ENCODE measurements at places on chromosomes 3 and 15.
A peak's percentile ranks its signal among the peaks of the same experiment; 100 is the strongest.

DNA sequence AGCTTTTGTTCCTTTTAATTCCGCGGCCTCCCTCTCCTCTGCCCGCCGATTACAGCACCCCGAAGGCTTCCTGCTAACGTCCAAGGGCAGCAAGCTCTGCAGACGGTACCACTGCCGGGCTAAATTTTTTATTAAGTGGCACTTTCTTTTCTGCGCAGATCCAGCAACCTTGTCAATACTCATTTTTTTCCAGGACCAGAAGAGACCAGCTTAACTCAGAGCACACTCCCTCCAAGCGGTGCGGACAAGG lies 542 bp upstream of the MEIS2 start:
- DNase-seq = no peak

DNA sequence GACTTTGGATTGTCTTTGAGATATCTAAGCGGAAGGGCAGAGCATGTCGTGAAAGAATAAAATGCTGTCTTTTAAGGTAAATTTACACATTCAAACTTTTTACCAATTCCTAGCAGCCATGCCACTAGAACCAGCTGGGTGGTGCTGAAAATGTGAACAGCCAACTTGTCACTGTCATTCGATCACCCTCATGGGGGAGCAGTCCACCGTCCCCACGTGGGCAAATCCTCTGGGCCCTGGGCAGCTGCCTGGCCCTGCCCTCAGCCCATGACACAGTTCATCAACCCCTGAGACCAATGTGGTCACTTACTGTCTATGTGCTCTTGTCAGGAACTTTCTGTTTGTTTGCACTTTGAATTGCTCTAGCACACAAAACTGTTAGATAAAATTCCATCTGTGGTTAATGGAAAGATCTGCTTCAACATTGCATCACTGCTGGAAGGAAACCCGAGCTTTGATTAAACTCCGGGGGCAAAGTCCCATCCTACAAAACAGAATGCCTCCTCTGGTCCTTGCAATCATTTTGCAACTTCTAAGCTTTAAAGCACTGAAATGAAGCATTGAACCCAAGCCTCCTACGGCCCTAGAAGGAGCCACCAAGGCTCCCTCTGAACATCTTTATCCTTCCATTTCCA lies 50.1 kb downstream of the PCSK6 start:
- DNase-seq = no peak

DNA sequence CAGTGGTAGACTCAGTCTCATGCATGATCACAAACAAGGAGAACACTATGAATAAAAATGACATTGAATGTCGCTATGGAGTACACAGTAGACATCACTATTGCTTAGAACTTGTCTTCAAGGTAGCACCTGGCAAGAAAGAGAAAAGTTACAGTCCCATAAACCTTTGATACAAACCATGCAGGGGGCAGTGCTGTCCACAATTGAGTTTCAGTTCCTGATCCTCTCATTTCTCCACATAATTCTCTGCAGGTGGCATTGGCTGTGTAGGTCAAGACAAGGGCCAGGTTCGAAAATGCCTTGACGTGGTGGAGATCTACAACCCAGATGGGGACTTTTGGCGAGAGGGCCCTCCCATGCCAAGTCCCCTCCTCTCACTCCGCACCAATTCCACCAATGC lies 47.9 kb downstream of the KBTBD12 start:
- no peak for DNase-seq

DNA sequence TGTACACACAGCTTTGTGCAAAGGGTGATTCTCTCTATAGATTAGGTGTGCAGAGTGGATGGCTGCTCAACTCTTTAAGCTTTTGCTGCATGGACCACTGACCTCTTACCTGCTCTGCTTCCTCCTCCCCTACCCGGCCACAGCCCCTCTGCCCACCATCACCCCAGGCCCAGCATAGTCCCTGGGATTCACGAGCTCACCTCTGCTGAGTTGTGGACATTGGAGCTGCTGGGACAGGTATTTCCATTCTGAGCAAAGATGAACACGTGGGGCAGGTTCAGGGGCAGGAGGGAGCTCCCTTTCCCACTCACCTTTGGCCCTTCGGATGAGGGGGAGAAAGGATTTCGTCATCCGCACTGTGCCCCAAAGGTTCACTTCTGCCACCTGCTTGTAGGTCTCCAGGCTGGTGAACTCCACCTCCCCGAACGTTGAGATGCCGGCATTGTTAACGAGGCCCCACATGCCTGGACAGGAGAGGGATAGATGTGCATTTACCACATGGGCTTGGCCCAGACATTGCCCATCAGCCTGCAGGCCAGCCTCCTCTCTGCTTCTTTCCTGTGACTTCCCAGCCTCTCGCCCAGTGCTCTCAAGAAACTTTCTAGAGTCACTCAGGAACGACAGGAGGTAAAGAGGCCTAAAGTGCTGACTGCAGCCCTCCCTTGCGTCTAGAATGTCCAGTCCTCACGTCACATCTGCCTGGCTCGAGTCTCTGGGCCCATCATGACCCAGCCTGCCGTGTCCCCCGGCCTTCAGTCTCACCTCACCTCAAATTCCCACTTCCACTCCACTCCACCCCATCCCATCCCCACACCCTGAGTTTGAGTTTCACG lies 41.6 kb downstream of the BDH1 start:
- DNase-seq = no peak

DNA sequence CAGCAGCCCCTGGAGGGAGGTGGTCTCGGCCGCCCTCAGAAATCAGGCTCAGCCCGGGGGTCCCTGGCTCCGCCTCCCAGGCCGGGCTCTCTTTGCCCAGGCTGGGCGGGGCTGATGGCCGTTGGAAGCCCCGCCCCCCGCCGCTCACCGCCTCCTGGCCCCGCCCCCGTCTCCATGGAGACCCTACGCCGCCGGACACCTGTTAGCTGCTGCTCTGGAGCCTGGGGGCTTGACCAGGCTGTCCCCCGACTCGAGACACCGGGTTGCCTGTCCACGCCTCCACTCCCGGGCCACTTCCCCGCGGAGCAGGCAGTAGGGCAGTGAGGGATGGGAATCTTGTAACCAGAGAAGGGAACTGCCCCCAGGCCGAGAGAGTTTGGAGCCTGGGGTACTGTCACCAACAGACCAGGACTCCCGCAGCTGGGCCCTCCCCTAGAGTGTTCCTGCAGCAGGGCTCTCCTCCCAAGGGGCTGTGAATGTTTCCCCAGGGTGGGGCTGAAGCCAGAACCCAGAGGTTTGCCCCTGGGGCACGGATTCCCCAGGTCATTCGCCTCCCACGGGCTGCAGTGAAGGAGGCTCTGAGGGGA lies 27.8 kb upstream of the RPL32 start:
- DNase-seq = no peak

GRCh38 chr3:61250784-61251173 lies 473 bp downstream of the FHIT start:
- peak; percentile 23 for DNase-seq

DNA sequence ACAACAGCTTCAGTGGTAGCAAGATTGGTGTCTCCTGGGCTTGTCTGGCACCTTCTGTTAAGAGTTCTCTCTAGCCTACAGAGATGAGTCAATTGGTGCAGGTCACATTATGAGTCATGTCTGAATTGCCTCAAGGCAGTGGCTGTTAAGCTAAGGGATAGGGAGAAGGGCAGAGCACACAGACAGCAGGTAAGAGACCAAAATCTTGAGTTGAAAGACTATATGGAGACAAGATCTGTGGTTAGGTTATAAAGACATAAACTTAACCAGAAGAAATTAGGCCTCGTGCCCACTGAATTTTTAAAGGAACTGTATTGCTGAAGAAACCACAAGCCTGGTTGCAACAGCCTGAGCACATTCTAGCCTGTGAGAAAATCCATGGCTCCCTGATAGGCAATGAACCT lies 19.2 kb upstream of the KPNA1 start:
- DNase-seq = peak; percentile 95

- no peak for DNase-seq
These were observed 118.9 kb upstream of the IGSF10 start for GRCh38 chr3:151579571-151580270.

- no peak for DNase-seq
These were observed 227.6 kb upstream of the TBC1D5 start for GRCh38 chr3:17969985-17970568.

- DNase-seq = no peak
These were observed 192.0 kb downstream of the UBE3A start for GRCh38 chr15:25246641-25247406.

DNA sequence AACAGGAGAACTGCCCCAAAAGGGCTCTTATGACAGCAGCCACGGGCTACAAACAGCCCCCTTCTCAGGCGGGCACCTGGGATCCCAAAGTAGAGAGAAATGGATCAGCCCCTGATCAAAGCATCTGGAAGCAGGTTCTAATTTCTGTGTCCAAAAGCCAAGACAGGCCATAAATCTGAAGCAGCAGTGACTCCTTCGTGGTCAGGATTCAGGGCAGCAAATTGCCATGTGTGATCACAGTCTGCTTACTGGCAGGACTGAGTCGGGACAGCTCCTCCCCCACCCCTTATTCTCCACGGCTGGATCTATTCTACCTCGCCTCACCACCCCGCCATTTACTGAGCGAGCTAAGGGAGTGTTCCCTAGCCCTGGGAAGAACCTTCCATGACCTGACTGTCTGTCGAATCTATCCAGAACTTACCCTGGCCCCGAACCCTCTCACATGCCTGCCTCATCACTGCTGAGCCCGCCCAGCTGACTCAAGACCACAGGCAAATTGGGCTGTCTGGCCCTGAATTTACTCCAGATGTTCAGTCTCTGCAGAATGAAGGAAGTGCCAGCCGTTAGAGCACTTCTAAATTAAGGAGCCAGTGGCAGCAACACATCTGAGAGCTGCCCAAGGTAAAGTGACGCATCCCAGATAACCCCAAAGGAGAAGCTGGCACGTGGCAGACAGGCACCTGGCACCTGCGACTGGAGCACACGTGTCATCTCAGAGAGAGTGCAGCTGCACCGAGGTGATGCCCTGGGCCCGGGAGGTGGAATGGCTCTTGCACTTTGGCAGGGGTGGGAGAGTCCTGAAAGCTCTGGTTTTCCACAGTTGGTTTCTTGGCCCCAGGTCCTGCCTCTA lies 1.3 kb downstream of the LRRC15 start:
- DNase-seq = no peak

GRCh38 chr3:46931631-46932331 lies 44.8 kb downstream of the CCDC12 start:
- DNase-seq = no peak

DNA sequence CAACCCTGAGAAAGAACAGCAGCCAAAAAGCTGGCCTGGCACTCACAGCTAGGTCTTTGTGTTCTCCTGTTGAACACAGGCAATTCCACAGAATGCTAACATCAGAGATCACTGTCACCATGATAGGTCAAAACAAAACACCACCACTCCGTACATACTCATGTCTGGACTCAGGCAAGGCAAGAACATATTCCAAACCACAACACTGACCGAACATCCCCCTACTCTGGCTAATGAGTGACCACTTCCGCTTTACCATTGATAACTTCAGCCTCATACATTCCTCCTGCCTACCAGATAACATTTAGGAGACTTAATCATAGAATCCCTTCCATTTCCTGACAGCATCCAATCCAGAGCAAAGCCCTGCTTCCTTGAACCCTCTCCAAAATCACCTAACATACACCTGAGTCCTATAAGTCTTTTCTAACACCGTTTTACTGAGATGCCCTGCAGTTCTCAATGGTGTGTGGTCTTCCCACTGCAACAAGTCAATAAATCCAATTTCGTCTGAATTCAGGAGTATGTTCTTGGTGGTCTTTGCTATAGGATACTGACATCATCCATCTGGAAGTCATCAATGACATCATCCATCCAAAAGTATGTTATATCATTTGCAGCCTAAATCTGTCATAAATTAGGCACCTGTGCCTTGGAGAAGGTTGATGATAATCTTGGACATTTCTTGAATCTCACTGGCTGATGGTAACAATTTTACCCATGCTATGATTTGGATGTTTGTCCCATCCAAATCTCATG lies 23.7 kb downstream of the RIOX2 start:
- no peak for DNase-seq

- DNase-seq = no peak
These were observed 554.1 kb downstream of the FHIT start for GRCh38 chr3:60697132-60697531.

GRCh38 chr3:103195216-103195615 lies 760.4 kb downstream of the ZPLD1 start:
- DNase-seq = no peak

DNA sequence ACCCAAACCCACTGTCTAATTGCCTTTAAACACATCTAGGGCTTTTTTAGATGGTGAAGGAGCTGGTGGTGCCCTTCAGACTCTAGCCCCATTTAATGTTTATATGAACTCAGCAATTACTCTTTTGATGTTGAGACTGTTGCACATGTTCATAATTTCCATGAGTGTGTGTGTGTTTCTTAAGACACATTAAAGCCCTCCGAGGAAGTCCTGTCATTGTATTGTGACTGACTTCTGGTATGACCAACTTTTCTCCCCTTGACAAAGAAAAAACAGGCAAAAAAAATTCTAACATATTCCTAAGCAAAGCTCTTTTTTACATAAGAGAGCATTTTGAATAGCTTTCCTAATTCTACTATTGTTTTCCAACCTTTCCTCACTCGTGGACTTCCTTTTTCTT lies 91.6 kb downstream of the FLNB start:
- DNase-seq = no peak
